ENCODE measurements at places on chromosomes 13 and 19.

- DNase-seq, result no peak
These were observed 4.3 kb upstream of the HAUS5 start for GRCh38 chr19:35608251-35608650.

- DNase-seq, result no peak
These were observed 1388.8 kb downstream of the UQCRFS1 start for GRCh38 chr19:27824108-27824507.

DNA sequence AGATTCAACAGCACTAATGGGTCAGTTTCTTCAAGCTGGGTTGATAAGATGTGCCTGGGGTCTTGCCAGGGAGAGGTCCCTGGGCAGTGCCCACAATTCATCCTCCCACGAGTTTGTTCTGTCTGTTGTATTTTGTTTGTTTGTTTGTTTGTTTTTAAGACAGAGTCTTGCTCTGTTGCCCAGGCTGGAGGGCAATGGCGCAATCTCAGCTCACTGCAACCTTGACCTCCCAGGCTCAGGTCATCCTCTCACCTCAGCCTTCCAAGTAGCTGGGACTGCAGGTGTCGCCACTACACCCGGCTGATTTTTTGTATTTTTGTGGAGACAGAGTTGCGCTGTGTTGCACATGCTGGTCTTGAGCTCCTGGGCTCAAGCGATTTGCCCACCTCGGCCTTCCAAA lies 120.1 kb downstream of the NUFIP1 start:
- DNase-seq, result no peak

DNA sequence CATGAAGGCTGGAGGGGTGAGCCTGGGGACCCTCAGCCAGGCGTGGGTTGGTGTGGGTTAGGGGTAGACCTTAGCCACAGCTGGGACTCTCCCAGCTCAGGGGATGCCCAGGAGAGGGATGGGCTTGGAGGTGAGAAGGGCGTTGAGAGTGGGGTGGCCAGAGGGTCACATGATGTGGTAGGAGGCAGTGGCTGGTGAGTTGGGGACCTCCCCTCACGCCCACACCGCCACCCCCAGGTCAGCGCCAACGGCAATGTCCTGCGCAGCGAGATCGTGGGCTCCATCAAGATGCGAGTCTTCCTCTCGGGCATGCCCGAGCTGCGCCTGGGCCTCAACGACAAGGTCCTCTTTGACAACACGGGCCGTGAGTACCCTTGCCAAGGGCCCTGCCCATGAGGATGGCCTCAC lies 28.5 kb downstream of the AP1M1 start:
- no peak for DNase-seq

DNA sequence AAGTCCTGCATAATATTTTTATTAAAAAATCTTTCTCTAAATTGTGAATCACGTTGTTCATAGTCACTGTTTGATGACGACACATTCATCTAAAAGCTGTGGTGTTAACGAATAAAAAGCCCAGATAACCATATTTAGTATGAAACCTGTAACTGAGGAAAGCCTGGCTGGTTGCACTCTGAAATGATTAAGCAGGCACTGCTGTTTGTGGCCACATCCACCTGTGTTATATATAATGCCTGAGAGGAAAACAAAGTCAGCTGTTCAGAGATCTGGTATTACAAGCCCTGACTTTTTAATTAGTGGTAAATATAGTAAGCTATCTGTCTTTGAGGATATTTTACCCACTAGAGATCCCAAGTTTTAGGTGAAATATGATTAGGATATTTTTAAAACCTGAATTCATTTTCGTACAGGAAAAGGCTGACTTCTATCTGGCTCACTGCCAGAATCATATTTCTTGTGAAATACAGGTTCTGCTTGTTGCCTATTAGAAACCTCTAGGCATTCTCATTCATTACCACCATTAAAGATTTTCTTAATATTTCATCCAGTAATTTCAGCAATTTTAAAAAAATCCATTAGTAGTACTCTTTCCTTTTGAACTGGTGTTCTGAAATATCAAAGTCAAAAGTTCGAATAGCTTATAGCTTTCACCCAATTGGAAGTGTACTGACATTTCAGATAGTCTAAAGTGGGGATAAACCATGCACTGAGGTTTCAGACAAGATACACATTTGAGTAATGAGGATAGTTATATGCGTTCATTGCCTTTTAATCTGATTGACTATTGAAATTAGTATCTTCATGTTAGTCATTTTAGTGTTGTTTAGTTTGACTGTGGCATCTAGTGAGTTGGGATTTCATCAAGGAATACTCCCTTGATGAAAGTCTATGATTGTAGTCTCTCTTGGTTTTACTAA lies 79.7 kb downstream of the LMO7 start:
- DNase-seq, result no peak

GRCh38 chr13:63010072-63010658 lies 1594.5 kb upstream of the PCDH20 start:
- no peak for DNase-seq
